Thyroid gland (tissue), 4 donors: ENCODE measurements at places on chromosomes 13 and 19. TPM values are rescaled to one million over a fixed set of nuclear protein-coding genes. Genes with fewer than 3 reads are reported as not detected.

DNA sequence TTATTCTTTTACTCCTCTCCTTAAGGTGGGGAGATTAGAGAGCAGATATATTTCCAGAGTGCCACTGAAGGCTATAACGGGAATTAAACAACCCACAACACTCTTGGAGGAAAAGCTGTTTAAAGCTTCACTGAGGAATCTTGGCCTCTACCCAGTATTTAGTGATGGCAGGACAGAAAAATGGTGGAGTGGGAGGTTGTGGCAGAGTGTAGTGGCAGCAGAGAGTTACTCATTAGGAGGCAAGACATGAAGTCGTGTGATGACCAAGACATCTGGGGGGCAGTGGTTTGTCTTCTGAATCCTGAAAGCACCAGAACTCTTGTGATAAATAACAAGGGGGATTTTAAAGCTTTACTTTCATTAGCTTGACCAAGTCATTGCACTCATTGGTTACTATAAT is 563.5 kb upstream of the SLITRK5 start:
- no peaks in the 10 kb centered on the region for H3K4me1 ChIP-seq
- H3K36me3 ChIP-seq, result no peaks in the 10 kb centered on the region
- H3K27me3 ChIP-seq, result no peaks in the 10 kb centered on the region
- H3K4me3 ChIP-seq, result no peak overlapping the region
- DNase-seq, result no peak

DNA sequence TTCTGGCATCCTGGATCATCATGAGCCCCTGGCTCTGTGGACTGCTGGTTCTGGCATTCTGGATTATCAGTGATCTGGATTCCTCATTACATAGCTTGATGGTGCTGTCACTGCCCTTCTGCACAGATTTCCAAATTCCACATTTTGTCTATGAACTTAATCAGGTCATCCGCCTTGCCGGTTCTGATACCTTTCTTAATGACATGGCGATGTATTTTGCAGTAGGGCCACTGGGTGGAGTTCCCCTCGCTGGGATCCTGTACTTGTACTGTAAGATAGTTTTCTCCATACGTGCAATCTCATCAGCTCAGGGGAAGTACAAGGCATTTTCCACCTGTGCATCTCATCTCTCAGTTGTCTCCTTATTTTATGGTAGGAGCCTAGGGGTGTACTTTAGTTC is 24.4 kb upstream of the OR7C2 start:
- H3K27me3 ChIP-seq, result no peaks in the 10 kb centered on the region
- no peak overlapping the region for H3K27ac ChIP-seq

LRRC63 gene
- total RNA-seq, result not detected

- H3K27me3 ChIP-seq, result no peaks in the 10 kb centered on the region
- no peak for DNase-seq
- H3K27ac ChIP-seq, result no peak overlapping the region
- no peaks in the 10 kb centered on the region for H3K36me3 ChIP-seq
- no peak overlapping the region for H3K4me3 ChIP-seq
Measured at GRCh38 chr13:26977541-26977940, 194.1 kb downstream of the USP12 start.

DNA sequence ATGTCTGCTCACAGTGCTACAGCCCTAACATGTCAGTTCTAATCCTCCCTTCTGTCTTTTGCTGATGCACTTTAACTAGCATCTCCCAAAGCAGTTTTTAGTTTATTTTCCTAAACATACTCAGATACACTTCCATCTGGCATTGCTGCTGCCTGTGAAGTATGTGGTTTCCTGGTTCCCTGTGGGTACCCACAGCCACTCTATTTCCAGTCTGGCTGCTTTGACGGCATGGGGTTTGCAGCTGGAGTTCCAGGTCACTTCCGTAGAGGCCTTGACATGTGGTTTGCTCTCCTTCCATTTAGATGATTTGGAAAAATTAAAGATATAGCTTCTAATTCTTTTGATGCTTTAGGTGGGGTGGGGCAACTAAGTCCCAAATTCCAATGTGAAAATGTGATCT is 375.5 kb downstream of the PCDH20 start:
- H3K4me1 ChIP-seq, result peaks cover 3% of the 10 kb centered on the region
- no peaks in the 10 kb centered on the region for H3K36me3 ChIP-seq
- no peak overlapping the region for H3K27ac ChIP-seq
- H3K4me3 ChIP-seq, result no peak overlapping the region
